ENCODE measurements at places on chromosomes 3 and 15. TPM values are rescaled to one million over a fixed set of nuclear protein-coding genes. Genes with fewer than 3 reads are reported as not detected.

The RTP1 gene
- total RNA-seq, result not detected

DNA sequence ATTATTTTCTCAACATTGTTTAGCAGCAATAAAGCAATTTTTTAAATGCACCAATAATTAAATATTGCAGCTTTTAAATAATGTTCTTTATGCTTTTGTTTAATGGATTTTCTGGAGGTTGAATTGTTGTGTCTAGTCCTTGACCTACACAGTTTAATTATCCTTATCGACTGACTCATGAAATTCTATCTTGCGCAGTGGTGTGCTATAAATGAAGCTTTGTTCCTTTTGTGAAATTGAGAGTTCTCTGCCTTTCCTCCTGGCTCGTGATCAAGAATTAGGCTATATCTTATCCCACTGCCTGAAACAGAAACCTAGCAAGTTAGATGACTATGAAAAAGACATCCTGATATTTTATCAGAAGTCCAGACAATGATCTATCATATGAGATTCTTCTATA is 37.0 kb upstream of the PIK3R4 start:
- no peak overlapping the region for H3K27ac ChIP-seq
- no peak overlapping the region for H3K4me3 ChIP-seq
- no peaks in the 10 kb centered on the region for H3K36me3 ChIP-seq
- no peaks in the 10 kb centered on the region for H3K27me3 ChIP-seq
- DNase-seq, result no peak

GRCh38 chr3:99881121-99881524 is 63.5 kb downstream of the CMSS1 start:
- H3K27ac ChIP-seq, result peak overlapping the region; percentile 86
- no peak overlapping the region for H3K4me3 ChIP-seq
- H3K27me3 ChIP-seq, result no peaks in the 10 kb centered on the region
- peaks cover 53% of the 10 kb centered on the region for H3K4me1 ChIP-seq
- H3K36me3 ChIP-seq, result no peaks in the 10 kb centered on the region

DNA sequence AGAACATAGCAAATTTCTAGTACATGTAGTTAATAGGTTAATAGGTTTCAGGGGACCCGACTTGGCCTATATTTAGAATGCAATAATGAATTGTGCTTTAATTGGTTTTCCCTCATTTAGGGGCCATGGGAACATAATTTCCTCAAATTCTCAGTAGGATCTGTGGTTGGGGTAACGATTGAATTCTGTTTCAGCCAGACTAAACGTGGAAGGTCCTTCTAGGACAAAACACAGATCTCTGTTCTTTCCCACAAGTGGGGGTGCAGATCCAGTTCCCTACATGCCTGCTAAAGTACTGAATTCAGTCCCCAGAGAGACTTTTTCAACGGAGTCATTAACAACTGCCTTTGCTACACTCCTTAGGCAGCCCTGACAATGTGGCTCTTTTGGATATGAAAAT is 50.7 kb upstream of the AGBL1 start:
- H3K27ac ChIP-seq, result no peak overlapping the region
- no peaks in the 10 kb centered on the region for H3K36me3 ChIP-seq
- no peak for DNase-seq
- H3K27me3 ChIP-seq, result no peaks in the 10 kb centered on the region

DNA sequence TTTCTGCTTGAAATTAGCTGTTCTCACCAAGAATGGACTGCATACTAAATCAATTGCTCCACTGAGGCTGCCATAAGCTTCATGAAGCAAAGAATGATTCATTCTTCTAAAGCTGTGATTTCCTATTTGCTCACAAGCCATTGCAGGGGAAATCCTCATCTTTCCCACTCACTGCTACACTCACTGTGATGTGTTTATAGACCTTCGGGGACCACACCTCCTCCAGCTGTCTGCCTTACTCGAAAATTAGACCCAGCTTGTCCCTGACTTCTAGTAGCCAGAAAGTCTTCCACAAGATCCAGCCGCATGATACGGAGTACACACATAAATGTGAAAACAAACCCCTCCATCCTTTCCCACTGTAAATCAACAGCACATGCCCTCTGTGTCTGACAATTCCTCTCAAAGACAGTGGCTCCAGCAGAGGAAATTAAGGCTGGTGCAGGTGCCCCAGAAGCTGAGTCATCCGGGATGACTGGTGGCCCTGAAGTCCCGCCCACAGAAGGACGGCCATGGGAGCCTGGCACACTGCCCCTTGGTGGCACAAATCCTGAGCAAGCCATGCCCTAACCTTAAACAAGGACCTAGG is 172.0 kb downstream of the STT3B start:
- no peak overlapping the region for H3K4me3 ChIP-seq
- no peak overlapping the region for H3K27ac ChIP-seq
- H3K4me1 ChIP-seq, result peaks cover 13% of the 10 kb centered on the region
- DNase-seq, result no peak
- no peaks in the 10 kb centered on the region for H3K36me3 ChIP-seq
- no peaks in the 10 kb centered on the region for H3K27me3 ChIP-seq

GRCh38 chr3:52398670-52399081 is 46.2 kb downstream of the SEMA3G start:
- H3K27me3 ChIP-seq, result no peaks in the 10 kb centered on the region
- no peak overlapping the region for H3K27ac ChIP-seq
- H3K4me3 ChIP-seq, result no peak overlapping the region
- DNase-seq, result no peak

DNA sequence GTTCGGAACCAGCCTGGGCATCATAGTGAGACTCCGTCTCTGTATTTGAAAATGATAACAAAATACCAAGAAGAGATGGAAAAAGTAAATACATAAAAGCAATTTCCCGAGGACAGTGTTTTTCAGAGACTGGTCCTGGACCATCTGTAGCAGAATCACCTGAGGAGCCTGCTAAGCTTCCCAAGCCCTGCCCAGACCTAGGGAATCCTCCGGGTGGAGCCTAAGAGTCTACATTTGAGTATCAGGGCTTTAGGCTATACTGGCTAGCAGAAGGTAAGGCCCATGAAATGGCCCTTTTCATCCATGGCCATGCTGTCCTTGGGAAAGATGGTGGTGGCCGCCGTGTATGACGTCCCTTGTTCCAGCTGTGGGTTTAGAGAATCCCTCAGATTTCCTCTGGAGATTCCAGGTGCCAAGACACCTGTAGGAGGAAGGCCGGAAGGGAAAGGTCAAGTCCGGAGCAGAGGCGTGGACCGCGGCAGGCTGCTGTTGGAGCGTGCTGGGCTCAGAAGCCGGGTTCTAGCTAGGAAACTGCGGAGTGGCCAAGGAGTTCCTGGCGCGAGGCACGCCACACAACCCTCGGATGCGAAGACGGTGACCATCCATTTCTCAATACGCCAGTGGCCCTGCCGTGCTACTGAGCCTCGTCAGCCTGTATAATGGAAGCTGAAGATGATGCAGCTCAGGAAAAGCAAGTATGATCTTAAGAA is 50.9 kb downstream of the TMEM44 start:
- no peaks in the 10 kb centered on the region for H3K27me3 ChIP-seq
- peaks cover 27% of the 10 kb centered on the region for H3K4me1 ChIP-seq
- H3K36me3 ChIP-seq, result no peaks in the 10 kb centered on the region
- no peak overlapping the region for H3K27ac ChIP-seq

Data from heart right ventricle (tissue), 16 donors.